ENCODE measurements at places on chromosomes 5 and 9.

DNA sequence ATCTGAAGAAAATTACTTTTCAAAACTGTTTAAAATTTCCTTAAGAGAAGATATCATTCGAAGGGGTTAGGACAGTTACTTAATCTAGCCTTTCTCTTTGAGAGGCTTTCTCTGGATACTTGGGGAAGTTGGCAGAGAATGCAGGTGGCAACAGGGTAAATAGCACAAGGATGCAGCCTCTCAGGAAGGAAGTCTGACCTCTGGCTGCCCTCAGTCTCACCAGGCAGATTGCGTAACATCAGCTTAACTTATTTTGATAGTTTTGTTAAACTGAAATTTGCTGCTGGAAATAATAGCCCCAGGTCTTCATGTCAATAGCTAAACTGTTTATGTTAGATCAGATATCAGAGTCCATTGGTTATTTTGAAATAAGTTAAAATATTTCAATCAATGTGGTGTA, 20.4 kb downstream of the CCDC192 start:
- no peak for DNase-seq

DNA sequence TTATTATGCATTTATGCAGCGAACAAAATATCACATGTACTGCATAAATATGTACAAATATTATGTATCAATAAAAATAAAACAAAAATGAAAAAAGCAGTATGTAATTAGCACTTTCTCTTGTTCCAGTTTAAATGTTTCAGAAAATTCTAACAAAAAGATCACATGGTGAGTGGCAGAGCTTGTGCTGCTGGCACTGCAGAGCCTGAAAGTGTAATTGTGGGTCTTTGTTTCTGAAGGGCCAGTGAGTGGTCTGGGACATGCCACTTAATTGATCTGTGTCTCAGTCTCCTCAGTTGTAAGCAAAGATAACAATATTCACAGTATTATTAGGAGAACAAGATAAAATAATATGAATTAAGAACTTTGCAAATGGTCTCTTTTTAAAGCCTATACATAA, 39.5 kb upstream of the RAI14 start:
- DNase-seq = no peak

- no peak for DNase-seq
These were observed 139.1 kb downstream of the FSTL4 start for GRCh38 chr5:133473291-133473690.

- no peak for DNase-seq
These were observed 455.3 kb downstream of the DMRT2 start for GRCh38 chr9:1505489-1505888.

- no peak for DNase-seq
These were observed 341.7 kb upstream of the CLINT1 start for GRCh38 chr5:158200619-158201018.
